Fibroblast of skin of right biceps (primary cell): ENCODE measurements at places on chromosomes 3 and 15.

- peak; percentile 72 for DNase-seq
Measured at GRCh38 chr3:146881966-146882760, 277.0 kb upstream of the PLSCR5 start.

GRCh38 chr3:194584320-194584776, 48.9 kb downstream of the TMEM44 start:
- no peak for DNase-seq

DNA sequence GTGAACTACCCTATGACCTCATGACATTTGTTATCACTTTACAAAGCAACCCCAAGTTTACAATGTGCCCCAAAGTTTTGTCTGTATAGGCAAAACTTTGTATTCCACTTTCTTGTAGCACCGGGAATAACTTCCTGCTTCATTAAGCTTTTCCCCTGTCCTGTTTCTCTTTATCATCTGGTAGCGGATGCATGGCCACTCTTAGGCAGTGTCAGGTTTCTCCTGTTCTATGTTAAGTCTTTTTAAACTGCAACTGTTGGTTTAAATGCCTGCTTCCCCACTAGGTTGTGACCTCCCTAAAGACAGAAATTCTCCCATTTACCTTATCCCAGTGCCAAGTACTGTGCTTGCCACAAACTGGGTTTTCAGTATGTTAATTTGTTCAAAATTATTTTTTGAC, 433.6 kb upstream of the DPH6 start:
- no peak for DNase-seq

- DNase-seq, result no peak
Measured at GRCh38 chr3:190258634-190259033, 63.6 kb downstream of the CLDN1 start.

DNA sequence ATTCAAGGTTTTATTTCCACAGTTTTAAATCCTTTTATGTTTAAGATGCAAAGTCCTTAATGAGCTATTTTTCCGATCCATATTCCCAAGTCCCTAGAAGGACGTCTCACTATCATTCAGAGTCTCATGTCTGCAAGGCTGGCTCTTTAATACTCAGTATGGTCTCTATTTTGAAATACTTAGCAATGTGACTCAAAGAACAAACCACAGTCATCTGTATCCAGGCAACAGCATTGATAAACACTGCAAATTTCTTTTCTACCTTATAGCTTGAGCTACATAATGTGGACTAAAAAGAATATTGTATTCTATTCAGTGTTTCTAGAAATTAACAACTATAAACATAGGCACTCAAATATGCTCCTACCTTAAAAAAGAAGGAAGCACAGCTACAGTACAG, 588.3 kb upstream of the NAALADL2 start:
- DNase-seq, result peak; percentile 81

DNA sequence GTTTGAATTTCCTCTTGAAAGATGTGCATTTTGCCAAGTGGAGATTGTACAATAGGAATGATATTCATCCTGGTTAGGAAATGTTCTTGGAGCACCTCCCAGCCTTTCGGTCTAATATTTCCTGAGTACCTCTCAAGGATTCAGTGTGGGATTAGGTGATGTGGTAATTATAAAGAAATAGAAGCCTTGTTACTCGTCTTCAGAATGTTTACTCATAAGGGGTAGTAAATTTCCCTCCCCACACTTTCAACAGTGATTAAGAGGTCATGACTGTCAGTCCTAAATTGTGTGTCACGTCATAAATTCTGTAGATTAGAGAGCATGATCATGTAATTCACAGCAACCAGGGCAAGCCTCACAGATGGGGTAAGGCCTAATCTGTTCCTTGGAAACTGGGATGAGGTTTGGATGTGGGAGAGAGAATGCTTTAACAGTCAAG, 633.1 kb upstream of the TBL1XR1 start:
- peak; percentile 96 for DNase-seq

DNA sequence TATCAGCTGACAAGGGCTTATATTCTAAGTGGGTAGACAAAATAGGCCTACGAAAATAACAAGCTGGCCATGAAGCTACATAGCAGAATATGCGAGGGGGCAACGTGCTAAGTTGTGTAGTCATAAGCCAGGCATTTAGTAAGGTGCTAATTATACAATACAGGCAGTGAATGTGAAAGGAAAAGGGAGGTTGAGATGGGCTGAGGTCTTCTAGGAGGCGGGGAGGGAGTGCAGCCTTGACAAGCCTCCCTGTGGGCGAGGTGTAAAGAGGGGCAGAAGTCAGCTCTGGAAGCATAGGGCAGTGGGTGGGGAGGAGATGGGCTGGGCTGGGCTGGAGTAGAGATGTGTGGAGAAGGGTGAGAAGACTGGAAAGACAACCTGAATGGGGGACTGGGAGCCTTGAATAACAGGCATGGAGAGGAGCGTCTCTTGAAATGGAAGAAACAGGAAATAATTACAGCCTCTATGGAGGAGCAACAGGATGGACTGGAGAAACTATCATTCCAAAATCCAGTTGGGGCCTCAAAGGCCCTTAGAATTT, 1.2 kb downstream of the TIGIT start:
- DNase-seq, result no peak

DNA sequence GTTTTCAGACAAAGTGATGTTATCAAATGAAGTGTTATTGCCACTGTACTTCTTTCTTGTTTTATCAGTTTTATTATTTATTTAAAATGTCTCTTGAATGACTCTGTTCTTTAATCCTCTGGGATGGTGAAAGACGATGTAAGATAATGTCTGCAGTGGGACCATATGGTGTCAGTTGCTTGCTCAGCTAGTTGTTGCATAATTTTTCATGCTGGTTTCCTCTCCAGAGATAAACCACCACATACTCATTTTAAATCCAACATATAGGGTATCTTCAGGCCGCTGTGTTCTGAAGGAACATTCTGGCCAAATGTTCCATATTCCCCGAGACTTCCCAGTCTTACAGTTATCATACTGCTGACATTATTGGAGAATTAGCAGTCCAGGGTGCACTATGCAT, 75.9 kb downstream of the GABRG3 start:
- peak; percentile 6 for DNase-seq

DNA sequence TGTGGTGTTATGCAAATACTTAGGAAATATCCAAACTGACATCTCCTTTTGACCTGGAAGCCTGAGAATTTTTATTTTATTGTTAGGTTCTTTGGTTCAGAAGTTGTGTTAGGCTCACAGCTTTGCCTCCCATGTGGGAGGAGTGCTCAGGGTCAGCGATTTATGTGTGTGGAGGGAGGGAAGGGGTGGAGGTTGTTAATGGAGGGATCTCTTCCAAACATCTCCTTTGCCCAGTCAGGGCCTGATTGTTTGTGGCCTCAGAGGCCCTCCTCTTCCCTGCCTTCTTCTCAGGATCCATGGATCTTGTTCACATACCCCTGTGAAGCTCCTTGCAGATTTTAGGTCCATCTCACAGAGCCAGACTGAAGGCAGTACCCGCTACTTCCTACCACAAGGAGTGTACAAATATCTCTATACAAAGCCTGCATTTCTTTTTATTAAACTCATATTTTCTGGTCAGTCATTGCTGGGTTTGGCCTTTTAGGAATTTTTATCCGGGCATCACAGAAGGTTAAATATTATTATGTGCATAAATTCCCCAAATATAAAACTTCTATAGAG, 40.3 kb downstream of the BBX start:
- no peak for DNase-seq

GRCh38 chr15:89442671-89443307, 53.6 kb downstream of the RHCG start:
- peak; percentile 15 for DNase-seq

DNA sequence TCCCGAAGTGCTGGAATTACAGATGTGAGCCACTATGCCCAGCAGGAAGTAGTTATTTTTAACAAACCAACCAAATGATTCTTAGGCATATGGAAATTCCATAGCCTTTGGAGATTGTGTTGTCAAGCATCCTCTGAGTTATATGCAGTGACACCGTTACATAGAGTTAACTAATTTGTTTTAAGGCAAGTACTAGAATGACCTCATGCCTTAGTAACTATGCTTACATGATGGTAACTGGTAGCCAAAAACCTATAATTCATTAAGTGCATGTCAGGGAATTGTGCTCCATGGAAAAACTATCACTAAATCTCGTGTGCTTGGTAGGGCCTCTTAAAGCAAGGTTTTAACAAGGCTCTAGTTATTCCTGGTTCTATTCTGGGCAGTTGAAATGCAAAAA, 392.8 kb downstream of the TUSC7 start:
- DNase-seq, result peak; percentile 40

DNA sequence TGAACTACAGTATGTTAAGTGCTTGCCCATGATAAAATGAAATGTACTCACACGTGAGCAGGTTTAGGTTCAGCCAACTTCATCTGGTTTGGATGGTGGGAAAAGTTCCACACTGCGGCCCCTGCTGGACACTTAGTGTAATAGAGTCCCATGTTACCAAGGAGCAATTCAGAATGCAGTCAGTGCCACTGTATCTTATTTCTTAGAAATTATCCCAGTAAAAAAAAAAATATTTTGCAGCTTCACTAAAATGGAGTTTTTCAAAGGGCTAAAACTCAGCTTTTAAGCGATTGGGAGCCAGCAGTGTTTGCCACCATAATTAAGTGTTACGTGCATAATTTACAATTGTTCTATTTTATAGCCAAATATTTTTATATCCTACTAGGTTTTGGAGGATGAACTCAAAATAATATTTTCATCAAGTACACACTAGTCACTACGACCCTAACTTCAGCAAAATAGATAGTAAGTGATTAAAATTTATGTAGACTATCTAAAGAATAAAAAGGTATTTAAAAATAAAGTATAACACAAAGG, 371.7 kb upstream of the GBE1 start:
- DNase-seq, result peak; percentile 58

- no peak for DNase-seq
Measured at GRCh38 chr3:177733233-177733632, 536.0 kb upstream of the TBL1XR1 start.

DNA sequence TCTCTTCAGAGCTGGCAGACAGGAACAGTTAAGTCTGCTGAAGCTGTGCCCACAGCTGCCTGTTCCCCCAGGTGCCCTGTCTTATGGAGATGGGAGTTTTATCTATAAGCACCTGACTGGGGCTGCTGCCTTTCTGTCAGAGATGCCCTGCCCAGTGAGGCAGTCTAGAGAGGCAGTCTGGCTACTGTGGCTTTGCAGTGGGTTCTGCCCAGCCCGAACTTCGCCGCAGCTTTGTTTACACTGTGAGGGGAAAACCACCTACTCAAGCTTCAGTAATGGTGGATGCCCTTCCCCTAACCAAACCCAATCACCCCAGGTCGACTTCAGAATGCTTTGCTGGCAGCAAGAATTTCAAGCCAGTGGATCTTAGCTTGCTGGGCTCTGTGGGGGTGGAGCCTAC, 91.2 kb downstream of the SLC25A26 start:
- no peak for DNase-seq

DNA sequence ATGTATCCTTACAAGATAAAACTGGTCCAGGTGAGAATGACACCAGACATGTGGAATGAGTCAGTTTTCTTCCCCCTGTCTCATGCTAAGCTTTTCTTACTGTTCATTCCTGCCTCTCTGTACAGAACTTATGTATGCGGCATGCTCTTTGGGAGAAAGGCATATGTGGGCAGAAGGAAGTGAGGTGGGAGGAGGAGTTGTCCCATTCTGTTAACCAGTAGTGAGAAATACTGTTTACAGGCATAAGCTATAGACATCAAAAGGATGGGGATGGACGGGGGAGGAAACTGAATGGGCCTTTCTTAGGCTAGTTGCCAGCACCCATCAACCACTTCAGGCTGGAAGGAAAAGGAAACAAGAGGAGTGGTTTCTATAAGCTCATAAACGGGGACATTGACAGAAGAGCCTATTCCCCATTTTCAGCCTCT, 143.6 kb upstream of the BHLHE40 start:
- no peak for DNase-seq

- peak; percentile 94 for DNase-seq
Measured at GRCh38 chr3:172848910-172849309, 98.4 kb downstream of the ECT2 start.

GRCh38 chr15:69798481-69799250, 299.1 kb downstream of the TLE3 start:
- DNase-seq, result peak; percentile 69

DNA sequence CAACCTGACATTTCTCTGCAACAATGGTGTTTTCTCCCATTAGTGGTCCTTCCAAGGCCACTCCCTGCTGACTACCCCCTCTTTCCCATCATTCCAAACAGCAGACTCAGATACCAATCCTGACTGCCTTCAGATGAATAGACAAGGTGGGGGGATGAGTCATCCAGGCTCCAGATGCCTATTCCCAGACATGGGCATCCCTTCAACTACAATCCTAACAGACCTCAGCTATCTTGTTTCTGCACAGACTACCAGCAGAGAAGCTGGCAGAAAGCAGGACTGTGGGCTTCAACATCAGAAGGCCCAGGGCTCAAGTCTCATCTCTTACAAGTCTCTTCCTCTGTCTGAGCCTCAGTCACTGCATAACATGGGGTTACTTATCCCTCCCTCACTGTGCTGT, 2.2 kb downstream of the RBP1 start:
- peak; percentile 84 for DNase-seq

DNA sequence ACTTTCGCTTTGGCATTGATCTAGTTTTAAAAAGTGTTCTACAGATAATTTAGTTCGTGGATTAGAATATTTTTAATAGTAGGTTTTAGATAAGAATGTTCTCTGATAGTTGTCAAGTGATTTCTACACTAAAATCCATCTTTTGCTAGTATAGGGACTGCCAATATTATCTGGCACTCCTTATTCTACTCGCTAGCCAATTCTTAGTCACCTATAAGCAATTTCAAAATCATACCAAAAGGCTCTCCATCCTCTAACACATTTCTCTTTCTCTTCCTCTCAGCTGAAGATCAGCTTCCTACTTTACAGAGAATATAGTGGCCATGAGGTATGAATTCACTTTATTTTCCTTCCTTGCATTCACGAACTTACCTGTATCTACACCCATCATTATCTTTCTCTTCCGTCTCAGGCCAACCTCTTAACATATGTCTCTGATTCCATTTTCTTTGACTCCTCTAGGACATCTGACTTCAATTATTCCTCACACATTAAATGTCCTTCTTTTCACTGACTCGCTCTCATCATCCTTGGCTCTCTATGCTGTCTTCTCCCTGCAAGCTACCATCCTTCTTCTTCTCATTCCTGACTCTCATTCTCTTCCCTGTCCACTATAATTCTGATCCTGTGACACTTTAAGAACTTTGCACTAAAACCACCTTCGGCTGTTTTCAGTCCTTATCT, 35.5 kb downstream of the C3orf80 start:
- DNase-seq, result peak; percentile 7

DNA sequence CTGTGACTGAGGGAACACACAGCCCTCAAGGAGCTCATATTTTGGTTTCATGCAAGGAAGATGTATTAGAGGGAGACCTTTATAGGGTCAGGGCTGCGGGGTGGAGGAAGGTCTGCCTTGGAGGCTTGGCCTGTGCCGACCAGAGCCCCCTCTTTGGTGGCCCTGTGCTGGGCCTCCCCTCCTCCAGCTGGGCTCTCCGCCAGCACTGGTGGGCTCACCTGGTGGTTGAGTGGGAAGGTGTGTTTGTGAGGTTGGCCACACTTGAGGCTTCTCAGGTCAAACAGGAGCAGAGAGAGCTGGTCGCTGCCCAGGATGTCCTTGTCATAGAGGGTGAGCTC, 2.6 kb downstream of the PLA2G4F start:
- DNase-seq, result no peak

- DNase-seq, result peak; percentile 79
Measured at GRCh38 chr15:71093054-71094024, 21.9 kb upstream of the THSD4 start.
